ENCODE measurements at places on chromosomes 16 and 17. TPM values are rescaled to one million over a fixed set of nuclear protein-coding genes. Genes with fewer than 3 reads are reported as not detected.
A peak's percentile ranks its signal among the peaks of the same experiment; 100 is the strongest.

KRTAP4-3 gene
- not detected for total RNA-seq

KRTAP4-5 gene
- total RNA-seq = not detected

MSLN gene
- 0.36 TPM for total RNA-seq

ZPBP2 gene
- not detected for total RNA-seq

RNF40 gene
- total RNA-seq = 97.6 TPM

SSH2 gene
- 48.2 TPM for total RNA-seq

GRCh38 chr17:11880714-11881113, 116.6 kb downstream of the ZNF18 start:
- peak; percentile 19 for DNase-seq

- DNase-seq = peak; percentile 81
Observed at GRCh38 chr17:2398655-2399571, 1.9 kb downstream of the MNT start.

GRCh38 chr16:47939680-47940079, 216.1 kb downstream of the ABCC12 start:
- DNase-seq = peak; percentile 35

- no peak for DNase-seq
Observed at GRCh38 chr16:87043231-87044031, 273.8 kb downstream of the C16orf95 start.

DNA sequence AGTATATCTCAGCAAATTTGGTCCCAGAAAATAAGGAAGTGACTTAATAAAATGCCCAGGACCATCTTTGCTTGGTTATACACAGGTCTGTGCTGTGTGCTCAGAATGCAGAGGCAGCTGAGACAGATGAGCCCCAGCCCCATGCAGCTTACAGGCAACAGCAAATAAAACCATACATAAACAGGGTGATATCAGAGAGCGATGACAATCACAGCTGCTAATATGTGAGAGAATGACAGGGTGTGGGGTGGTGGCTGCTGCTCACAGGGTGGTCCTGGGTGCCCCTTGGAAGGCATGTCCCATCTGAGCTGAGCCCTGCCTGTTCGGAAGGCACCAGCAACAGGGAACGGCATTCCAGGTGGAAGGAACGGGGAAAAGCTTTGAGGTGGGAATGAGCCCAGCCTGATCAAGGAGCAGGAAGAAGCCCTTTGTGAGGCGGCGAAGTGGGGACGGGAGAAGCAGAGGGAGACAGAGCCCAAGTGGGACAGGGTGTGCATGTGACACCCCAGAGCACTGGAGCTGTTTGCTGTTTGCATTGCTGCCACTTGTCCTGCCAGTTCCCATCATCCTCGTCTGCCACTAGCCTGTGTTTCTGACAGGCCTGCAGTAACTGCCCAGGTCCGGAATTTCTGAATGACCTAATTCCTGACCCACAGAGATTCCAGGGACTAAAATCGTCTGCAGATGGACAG, 150.5 kb downstream of the KATNIP start:
- no peak for DNase-seq

DNA sequence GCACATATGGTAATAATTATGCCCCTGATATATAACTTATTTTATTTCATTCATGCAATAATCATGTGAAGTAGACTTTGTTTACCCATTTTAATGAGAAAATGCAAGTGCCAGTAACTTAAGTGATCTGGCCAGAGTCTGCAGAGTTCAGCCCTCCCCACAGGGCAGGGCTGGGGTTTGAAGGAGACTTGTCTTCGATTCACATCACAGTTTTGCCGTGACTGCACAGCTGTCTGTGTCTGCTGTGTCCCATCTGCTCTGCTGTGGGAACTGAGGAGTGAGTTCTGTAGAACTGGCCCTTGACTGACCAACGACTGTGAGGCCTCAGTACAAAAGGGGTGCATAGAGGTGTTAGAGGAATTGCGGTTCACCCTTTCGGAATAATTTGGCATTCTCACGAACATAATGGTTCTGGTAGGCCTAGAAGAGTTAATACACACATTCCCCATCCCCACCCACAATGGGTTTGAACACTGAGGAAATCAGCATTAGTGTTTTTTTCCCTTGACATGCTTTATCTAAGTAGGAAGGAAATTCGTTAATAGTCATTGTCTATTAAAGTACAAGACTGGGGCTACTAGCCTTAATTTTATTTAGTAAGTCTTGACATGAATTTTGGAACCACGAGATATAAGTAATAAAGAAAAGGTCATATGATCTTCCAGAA, 113.6 kb upstream of the MON1B start:
- no peak for DNase-seq
